IMR-90 (cell line): ENCODE measurements at places on chromosomes 1 and 21. TPM values are rescaled to one million over a fixed set of nuclear protein-coding genes. Genes with fewer than 3 reads are reported as not detected.

Gene C1orf21
- 9.9 and 15.8 TPM in 2 replicates for total RNA-seq

Gene MXRA8
- total RNA-seq = 92.5 and 97.8 TPM in 2 replicates

Gene ORC1
- 9.7 and 10.6 TPM in 2 replicates for total RNA-seq

Gene TSSK3
- total RNA-seq = not detected in 2 replicates

Gene MAP10
- total RNA-seq = 1.1 TPM in 2 replicates

DNA sequence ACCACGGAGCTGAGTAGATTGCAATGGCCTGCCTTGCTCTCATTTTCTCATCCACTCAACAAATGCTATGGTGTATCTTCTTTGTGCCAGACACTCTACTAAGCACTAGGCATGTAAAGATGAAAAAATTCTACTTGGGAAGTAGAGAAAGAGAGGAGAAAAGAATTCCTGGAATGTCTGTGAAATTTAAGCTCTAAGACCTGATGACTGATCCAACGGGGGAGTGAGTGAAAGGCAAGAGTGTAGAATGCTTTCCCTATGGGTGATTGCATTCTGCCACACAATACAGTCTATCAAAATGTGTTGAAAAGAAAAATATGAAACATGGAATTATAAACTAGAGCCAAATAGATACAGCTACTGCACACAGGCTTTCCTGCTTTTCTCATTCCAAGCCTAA, 82.3 kb downstream of the CYYR1 start:
- DNase-seq = no peak

- DNase-seq = peak; percentile 89
These were observed 17.7 kb upstream of the KLHDC8A start for GRCh38 chr1:205374210-205375078.

GRCh38 chr1:12540580-12541273, 77.3 kb downstream of the DHRS3 start:
- DNase-seq = no peak

DNA sequence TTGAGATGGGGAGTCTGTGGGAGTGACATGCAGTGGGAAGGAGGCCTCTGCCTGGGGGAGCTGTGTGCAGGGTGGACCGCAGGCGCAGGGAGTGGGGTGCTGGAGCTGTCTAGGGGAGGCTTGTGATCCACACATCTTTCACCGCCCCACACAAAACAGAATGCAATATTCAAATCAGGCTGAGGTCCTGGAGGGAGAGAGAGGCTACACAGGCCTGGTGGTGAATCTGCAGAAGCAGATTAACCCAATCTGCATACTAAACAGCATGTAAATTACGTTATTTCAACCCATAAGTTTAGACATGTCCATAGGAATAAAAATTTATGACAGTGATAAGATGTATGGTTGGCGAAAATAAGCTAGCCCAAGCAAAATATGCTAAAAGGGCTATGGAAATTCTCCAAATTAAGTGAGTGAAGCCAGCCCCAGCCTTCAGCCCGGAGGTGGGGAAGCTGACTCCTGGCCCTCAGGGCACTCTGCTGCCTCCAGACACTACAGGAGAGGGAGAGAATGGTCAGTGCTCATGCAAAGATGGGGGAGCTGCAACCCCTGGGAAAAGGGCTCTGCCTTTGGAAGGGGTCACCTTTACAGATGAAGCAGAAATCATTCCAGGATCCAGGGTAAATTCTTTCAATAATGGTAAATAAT, 156.2 kb upstream of the CTTNBP2NL start:
- no peak for DNase-seq

GRCh38 chr1:89563957-89564604, 39.5 kb downstream of the LRRC8B start:
- DNase-seq = no peak

DNA sequence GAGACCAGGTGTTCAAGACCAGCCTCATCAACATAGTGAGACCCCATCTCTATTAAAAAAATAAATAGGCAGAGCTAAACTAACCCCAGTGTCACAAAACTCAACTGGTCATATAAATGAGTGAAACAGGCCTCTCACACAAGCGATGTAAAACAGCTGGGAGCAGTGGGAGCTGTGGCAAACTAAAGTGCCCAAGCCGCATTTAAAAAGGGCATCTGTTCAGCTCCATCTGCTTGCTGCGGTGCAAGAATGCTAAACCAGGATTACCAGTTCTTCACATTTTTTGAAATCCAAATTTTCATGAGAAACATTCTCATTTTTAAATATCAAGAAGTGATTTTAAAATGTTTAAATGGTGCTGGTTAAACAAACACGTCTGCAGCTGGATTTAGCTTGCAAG, 50.0 kb upstream of the WNT2B start:
- DNase-seq = no peak

DNA sequence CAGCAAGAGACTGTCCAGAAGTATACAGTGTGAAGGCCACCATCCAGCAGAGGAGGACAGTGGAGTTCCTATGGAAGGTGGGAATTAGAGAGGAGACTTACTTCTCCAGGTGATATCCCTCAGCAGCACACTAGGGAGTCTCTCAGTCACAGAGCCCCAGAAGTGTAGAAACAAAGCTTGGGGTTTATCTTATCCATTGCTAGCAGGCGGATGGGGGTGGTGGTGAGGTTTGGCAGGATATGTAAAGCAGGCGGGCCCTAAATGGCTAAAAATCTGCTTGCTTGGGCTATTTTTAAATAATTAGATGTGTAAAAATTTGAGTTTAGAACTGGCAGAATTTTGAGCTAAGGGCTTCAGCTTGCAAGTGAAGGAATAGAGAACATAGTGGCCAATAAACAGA, 50.1 kb upstream of the RGS18 start:
- no peak for DNase-seq

DNA sequence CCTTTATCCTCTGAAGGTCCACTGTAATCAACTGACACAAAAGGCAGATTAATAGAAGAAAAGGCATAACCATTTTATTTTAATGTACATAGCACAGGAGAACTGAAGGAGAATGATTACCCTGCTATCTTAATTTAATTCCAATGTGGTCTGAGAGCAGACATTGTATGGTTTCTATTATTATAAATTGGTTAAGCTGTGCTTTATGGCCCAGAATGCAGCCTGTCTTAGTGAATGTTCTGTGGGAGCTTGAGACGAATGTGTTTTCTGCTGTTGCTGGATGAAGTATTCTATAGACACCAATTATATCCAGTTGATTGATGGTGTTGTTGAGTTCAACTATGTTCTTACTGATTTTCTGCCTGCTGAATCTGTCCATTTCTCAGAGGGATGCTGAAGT, 25.0 kb upstream of the SLC2A1 start:
- DNase-seq = no peak

DNA sequence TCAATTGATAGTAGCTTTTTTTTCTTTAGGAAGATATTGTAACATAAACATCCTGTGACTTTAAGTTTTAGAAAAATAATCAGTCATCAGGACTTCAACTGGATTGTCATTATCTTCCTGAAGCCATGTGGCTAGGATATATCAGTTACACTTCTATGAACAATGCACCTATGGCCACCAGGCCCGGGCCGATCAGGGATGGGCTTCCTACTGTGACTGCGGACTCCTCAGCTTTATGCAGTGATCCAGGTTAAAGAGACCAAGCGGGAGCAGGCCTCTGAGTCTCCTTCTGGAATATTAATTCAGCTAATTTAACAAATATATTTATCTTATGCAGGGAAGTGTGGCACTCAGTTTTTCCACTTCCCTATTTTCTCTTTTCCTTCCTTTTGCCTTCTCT, 200.6 kb downstream of the ADGRL2 start:
- DNase-seq = no peak

DNA sequence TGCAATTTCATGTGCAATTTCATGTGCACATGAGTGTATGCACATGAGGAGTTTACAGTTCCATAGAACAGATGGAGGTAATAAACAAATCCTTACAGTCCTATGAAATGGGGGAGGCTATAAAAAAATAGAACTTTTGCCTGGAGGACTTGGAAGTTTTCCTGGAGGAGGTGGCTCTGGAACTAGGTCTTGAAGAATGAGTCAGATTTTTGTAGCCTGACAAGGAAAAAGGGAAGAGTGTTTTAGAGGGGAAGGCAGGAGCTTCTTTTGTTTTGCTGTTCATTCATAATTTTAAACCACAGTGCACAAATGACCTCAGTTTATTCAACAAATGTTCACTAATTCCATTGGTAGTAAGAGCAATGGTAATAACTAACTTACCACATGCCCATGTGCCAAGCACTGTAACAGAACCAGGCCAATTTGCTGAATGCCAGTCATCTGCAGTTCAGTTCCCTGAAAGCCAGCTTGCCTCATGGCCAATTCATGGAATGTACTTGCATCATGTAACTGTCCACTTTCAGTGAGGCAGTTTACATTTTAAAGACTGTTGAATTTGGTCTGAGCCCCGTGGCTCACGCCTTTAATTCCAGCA, 2.7 kb downstream of the DIO1 start:
- peak; percentile 87 for DNase-seq

DNA sequence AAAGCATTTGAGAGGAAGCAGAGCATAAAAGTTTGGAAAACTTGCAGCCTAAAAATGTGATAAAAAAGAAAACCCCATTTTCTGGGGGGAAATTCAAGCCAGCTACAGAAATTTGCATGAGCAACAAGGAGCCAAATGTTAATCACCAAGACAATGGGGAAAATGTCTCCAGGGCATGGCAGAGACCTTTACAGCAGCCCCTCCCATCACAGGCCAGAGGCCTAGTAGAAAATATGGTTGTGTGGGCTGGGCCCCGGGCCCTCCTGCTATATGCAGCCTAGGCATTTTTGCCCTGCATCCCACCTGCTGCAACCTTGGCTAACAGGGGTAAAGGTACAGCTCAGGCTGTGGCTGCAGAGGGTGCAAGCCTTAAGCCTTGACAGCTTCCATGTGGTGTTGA, 299.6 kb upstream of the NCAM2 start:
- DNase-seq = no peak

GRCh38 chr1:14254251-14254650, 344.2 kb upstream of the KAZN start:
- no peak for DNase-seq

DNA sequence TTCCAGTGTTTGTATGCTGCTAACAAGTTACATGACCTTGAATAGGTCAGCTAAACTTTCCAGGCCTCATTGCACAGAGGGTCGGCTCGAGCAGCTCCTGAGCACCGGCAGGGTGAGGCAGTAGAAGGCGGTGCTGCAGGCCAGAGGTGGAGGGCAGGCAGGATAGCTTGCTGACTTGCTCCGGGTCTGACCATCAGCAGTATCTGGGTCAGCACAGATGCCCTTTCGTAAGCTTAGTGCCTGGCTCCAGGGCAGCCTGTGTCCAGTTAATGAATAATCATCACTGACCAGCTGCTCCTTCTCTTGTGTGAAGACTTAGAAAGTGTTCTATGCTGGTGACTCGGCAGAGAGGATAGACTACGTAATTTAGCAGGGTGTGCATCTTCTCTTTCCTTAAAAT, 6.9 kb downstream of the MAPKAPK2 start:
- peak; percentile 37 for DNase-seq

DNA sequence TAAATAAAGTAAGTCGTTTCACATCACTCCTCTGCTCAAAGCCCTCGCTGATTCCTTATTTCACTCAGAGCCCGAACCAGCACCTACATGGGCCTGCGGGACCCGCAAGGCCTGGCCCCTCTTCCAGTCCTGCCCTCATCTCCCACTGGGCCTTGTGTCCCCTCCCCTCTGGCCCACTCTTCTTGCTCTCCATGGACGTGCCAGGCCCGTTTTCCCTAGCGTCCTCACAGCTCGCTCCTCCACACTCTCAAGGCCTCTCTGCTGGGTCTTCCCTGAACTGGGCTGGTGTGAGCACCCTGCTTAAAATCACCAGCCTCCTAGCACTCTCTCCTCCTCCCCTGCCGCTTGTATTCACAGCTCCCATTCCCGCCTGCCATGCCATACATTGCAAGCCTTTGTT, 237.9 kb downstream of the FOXD2 start:
- no peak for DNase-seq

DNA sequence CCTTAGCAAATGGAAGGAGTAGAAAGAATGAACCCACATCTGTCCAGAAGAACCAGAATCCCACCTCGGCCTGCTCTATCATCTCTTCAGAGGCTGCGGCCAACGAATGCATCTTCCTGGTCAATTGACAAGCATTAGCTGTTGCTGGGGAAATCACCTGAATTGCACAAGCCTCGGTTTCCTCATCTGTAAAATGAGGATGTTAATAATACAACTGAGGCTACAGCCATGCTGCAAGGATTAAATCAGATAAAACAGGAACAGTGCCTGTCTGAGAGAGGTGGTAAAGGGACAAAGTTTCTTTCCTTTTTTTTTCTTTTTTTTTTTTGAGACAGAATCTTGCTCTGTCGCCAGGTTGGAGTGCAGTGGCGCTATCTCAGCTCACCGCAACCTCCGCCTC, 99.8 kb downstream of the KIF14 start:
- no peak for DNase-seq

DNA sequence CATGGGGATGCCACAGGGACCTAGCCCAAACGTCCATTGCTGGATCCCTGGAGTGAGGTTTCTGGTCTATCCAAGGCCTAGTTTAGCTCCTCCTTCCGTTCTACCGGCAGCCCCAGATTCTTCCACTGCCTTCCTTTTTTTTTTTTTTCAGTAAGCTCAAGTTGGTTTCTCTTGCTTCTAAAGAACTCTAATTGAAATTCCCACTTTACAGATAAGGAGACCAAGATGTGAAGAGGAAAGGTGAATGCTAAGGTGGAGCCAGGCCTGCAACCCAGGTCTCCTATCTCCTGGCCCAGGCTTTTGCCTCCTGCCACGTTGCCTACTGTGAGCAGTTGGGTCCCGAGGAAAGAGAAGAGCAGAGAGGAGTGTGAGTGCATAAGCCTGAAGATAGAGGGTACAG, 31.5 kb upstream of the CLIC4 start:
- DNase-seq = no peak

DNA sequence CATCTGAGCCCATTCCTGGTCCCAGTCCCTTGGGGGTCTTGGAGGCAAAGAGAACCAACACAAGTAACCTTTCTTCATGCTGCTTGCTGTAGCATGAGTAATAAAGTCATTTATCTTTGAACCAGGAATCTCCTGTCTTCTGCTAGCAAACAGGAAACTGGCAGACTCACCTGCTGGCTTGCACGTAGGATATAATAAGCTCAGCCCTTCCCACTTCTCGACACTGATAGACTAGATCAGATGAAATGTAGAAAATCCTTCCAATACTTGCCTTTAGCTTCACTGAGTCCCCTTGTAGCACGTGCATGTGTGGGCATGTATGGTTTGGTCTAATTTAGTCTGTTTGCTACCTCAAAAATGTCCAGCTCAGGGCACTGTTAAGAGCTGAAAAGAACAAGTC, 6.5 kb upstream of the TFF2 start:
- no peak for DNase-seq

GRCh38 chr1:76639181-76639580, 228.1 kb upstream of the ST6GALNAC5 start:
- DNase-seq = no peak

- DNase-seq = peak; percentile 72
These were observed 66.7 kb downstream of the CCDC30 start for GRCh38 chr1:42529724-42530181.

GRCh38 chr1:81690676-81691453, 109.9 kb upstream of the ADGRL2 start:
- no peak for DNase-seq

DNA sequence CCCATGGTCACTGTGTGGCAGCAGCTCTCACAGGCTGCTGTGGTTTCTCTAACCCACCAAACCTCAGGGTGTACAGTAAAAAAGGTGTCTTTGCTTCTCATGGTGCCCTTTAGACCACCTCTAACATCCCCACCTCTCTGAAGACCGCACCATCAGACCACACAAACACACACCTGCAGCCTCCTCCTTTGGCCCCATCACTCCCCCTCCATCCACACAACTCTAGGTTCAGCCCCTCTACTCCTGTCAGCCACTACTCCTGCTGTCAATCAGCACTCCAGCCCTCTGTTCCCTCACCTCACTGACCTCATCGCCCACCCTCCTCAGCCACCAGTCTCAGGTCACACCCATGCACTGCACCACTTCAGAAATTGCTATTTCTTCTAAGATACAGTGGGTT, 7.5 kb downstream of the ZNF692 start:
- DNase-seq = no peak

- DNase-seq = peak; percentile 99
These were observed 14.4 kb upstream of the ERVH48-1 start for GRCh38 chr21:42939582-42940413.
